Activated naive CD4-positive, alpha-beta T cell (primary cell): ENCODE measurements at places on chromosomes 7 and 10.

DNA sequence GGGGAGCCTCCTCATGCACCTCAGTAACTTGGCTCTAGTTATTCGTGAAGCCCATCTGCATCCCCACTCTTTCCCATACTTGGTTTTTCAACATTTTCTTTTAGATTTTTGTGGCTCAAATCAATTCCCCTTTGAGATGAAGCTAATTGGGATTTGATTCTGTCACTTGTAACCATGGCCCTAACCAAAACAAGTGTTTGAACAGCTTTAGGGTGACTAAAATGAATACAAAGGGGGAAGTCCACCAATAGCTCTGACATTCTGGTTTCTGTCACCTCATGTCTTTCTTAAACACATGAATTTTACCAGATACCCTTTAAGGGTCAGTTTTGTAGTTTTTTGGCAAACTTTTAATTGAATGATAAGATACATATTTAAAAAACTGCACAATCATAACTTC, 87.0 kb downstream of the PCGF5 start:
- no peak for DNase-seq

DNA sequence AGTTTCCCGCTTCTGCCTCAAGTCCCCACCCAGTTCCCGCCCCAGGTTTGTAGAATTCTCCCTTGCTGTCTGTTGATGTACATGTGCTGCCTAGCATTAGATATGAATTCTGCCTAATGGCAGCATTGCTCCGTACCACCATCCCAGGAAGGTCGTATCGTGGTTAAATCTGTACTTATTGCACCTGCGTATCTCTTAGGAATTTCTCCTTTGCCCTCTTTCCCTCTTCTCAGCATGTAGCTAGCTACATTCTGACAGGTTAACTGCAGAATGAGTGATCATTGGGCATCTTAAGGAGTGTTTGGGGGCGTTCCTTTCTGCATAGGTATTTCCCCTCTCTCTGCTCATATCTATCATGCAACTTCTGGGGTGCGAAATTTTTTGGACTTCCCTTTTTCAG, 293.1 kb downstream of the GPR158 start:
- DNase-seq: no peak

DNA sequence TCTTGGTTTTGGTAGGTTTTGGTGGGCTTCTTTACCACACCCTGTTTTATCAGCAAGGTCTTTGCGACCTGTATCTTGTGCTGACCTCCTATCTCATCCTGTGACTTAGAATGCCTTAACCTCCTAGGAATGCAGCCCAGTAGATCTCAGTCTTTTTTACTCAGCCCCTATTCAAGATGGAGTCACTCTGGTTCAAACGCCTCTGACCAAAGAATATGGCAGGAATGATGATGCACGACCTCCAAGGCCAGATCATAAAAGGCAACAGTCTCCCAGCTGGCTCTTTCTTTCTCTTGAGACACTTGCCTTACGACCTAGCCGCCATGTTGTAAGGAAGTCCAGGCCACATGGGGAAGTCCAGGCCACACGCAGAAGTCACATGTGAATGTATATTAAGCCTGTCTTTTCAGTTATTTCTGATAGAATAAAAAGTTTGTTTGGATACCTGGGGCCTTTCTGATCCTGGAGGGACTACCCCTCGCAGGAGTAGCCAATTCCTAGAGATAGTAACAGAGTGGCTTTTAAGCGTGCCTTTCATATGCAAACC, 10.5 kb upstream of the RADIL start:
- no peak for DNase-seq

DNA sequence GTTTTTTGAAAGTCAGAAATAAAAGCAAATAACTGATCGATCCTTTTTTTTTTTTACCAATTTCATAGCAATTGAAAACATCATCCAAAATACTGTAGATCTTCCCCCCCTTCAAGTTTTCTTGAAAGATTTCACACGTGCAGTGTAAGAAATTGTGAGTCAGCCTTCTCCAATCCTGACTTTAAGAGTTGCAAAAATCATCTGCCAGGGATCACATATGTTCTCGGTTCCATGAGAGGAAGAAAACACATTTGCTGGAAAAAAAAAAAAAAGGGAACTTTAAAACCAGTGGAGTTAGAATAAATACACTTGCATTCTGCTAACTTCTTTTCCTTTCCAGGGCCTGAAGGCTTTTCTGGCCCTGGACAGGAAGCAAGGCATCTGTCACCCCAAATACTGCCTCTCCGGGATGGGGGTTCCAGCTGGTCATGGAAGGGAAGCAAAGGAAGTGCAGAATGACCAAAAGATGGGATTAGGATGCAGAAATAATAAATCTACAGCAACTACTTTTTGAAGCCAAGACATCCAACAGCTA, 198.4 kb upstream of the KIAA1217 start:
- DNase-seq: no peak

- DNase-seq: no peak
Measured at GRCh38 chr7:128869138-128869943, 6.7 kb downstream of the ATP6V1F start.
